GM13977 (cell line): ENCODE measurements at places on chromosomes 12 and 14.

DNA sequence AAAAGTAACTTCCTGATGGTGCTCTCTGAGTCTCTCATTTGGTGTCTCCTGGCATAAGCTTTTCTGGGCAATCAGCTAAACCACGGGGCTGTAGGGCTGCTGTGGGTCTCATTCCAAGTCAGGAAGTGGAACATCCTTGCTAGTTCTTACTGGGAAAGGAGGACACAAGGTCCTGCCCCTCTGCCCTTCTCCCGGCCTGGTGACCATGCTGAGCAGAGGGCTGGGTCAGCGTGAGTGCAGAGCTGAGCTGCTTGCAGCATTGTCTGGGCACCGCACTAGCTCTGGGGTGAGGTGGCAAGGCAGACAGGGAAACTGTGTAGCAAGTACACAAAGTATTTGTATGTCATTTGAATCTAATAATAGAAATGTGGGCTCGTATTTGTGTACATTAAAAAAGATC is 45.0 kb upstream of the ASPG start:
- DNase-seq, result no peak

DNA sequence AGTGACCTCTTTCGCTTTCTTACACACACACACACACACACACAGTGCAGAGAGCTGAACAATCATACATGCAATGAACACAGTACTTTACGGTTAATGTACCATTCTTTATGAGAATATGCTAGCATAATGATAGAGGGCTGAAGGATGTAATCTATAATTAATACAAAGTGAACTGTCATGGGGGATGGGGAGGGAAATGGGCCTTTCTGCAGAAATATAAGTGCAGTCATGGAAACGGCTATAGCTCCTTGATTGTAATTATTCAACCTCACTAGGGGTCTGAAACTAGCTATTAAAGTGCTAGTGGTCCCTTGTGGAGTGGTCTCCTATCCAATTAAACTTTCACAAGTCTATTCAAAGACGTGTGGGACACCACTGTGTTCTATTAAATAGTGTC is 443.2 kb upstream of the FOXG1 start:
- DNase-seq, result no peak

DNA sequence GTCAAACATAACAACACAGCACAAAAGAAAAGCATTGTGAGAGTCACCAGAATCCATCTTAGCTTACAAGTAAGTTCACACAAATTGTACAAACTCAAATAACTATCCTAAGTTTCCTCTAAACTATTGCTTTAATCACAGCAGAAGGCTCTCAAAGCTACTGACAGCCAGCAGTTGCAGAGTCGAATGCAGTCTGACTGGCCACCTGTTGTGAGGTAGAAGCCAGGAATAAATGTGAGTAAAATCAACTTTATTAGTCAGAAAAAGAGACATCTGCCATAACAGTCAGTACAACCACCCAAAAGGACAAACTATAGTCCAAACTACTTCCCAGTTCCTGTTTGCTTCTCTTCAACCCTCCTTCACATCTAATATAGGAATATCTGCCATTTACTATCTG is 231.7 kb upstream of the USP15 start:
- no peak for DNase-seq

DNA sequence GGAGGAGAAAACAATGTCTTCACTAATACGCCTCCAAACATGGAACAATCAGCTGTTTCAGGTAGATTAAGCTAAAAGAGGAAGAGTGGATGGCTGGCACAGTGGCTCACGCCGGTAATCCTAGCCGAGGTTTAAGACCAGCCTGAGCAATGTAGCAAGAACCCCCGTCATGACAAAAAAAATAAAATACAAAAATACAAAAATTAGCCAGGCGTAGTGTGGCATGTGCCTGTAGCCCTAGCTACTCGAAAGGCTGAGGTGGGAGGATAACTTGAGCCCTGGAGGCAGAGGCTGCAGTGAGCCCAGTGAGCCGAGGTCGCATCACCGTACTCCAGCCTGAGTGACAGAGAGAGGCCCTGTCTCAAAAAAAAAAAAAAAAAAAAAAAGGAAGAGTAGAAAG is 1.2 kb upstream of the MED13L start:
- no peak for DNase-seq

DNA sequence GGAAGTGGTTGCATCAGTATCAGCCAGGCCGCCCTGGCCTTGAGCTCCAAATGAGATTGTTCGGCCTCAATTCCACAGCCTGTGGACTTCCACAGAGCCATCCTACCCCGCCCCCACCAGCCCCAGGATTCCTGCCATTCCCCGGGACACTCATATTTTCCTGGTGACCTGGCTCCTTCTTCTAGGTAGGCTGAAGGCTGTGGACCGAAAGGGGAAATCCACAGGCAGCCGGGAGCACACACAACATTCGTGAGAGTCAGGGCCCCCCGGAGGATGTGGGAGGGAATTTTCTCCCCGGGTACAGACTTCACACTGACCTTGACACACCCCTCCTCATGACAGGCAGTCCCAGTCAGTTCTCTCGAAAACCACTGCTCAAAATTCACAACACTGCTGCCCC is 39.9 kb downstream of the RIN3 start:
- DNase-seq, result no peak

GRCh38 chr14:100469632-100470522 is 117.3 kb downstream of the BEGAIN start:
- DNase-seq, result no peak

GRCh38 chr12:83044736-83045135 is 358.0 kb downstream of the TMTC2 start:
- DNase-seq, result no peak

DNA sequence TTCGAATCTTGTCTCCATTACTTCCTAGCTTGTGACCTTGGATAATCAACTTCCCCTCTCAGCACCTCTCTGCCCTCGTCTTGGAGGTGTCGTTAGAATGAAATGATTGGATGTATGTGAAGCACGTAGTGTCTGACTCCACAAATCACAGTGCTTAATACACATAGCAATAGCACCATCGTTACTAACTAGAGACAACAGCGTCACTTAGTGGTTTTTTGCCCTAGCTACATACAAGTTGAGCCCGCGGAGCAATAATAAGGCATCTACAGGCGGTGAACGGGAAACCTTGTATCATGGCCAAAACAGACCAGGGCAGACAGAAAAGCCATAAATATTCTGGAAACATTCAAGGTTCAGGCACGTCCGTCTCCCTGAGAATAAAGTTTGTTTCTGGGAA is 154.9 kb downstream of the ASCL4 start:
- peak; percentile 33 for DNase-seq

- peak; percentile 45 for DNase-seq
Observed at GRCh38 chr12:89350630-89351488, 1.4 kb downstream of the DUSP6 start.

GRCh38 chr14:29927376-29928116 is at the start of gene PRKD1:
Gene PRKD1 (minus strand): TSS chr14:29927847.
- peak; percentile 55 for DNase-seq

DNA sequence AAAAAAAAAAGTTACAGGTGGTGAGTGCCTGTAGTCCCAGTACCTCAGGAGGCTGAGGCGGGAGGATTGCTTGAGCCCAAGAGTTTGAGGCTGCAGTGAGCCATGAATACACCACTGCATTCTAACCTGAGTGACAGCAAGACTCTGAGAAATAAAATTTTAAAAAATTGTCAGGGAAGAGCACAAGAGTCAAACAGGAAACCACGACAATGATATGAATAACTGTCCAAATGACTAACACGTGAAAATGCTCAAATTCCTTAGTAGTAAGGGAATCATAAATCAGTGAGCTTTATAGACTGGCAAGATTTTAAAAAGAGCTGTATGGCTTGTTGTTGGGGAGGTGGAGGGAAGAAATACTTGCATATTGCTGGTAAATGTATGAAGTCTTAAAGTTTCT is 12.9 kb upstream of the ASPG start:
- DNase-seq, result no peak

GRCh38 chr12:47186246-47186645 is 106.5 kb upstream of the AMIGO2 start:
- DNase-seq, result no peak

GRCh38 chr12:123942911-123943648 is 29.6 kb downstream of the CCDC92 start:
- DNase-seq, result no peak

DNA sequence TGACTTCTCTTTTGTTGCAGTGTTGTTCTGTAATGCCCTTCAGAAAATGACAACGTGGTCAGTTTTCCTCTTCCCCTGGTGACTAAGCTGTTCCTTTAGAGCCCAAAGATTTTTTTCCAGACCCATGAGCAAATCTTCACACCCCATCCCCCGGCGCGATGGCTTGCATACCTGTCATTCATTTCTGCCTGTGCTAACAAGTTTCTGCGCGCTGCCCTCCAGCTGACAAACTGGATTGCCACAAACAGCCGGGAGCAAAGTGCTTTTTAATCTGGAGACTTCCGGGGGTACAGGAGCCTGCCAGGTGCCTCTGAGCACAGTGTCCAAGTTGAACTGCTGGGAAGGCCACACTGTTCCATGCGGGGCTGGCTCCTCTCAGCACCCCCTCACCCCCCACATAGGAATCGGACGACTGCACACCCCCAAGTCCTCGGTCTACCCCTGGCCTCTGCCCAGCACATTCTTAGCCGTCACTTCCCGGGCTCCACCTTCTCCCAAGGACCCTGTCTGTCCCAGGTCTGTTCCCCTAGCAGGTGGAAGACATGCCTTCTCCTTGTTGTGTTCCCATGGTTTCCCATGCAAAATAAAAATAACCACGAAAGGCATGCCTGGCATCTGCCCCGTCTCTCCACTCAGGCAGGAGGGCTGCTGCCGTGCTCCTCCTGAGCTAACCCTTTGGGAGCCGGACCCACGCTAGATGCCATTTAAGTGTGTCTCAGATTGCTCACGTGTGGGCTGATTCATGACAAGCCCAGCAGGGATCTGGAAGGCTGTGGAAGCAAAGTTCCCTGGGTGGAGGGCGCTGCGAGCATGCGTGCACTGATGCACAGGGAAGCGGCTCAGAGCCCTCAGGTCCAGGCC is 14.1 kb downstream of the RILPL1 start:
- DNase-seq, result no peak

GRCh38 chr12:24679126-24679525 is 269.8 kb downstream of the BCAT1 start:
- no peak for DNase-seq

DNA sequence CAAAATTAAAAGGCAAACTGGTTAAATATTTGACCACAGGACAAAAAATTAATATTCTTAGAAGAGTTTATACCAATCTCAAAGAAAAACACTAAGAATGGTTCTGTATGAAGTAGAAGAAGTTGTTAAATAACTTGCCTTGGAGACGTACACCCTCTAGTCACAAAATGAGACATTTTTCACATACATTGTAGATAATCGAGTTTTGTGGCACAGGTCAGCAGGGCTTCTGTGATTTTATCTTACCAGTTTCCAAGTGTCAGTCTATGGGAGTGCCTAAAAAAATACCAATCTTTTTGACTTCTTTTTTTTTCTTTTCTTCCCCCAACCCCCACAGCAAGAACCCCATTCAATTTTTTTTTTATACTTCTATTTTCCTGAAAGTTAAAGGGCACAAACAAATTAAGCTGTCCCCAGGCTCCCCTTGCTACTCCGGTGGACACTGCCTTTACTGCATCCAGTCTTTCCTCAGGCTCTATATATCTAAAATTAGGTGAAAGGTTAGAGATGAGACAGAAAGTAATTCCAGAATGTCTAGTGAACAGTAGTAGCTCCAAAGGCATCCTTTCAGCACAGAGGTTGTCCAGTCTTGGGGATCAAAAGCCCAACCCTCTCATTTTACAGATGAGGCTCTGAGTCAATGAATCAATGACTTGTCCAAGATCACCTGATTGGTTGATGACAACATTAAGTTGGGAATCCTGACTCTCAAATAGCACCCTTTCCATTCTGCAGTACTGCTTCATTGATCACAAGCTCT is 6.2 kb downstream of the LIMA1 start:
- no peak for DNase-seq

GRCh38 chr12:32512379-32512778 is 113.0 kb downstream of the FGD4 start:
- DNase-seq, result no peak

- no peak for DNase-seq
Observed at GRCh38 chr14:33287189-33287588, 348.5 kb downstream of the NPAS3 start.

GRCh38 chr14:95315579-95315978 is 4.1 kb downstream of the CLMN start:
- DNase-seq, result no peak

DNA sequence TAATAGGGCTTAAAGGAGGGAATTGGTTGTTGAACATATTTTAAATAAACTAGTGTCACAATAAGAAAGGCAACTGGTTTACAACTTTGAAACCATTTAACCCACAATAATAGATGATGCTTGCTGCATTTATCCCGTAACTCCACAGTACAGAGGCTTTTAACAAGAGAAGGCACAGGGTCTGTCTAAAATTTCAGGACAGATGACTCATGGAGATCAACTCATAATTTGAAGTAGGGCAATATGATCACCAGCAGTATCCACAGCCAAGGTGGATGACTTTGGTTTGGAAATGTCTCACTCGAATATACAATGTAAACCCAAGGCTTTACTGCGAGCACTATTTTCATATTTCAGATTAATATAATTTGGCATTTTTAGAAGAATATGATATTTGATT is 340.2 kb downstream of the LRIG3 start:
- DNase-seq, result no peak

GRCh38 chr12:104737791-104738301 is 220.2 kb downstream of the SLC41A2 start:
- DNase-seq, result no peak

DNA sequence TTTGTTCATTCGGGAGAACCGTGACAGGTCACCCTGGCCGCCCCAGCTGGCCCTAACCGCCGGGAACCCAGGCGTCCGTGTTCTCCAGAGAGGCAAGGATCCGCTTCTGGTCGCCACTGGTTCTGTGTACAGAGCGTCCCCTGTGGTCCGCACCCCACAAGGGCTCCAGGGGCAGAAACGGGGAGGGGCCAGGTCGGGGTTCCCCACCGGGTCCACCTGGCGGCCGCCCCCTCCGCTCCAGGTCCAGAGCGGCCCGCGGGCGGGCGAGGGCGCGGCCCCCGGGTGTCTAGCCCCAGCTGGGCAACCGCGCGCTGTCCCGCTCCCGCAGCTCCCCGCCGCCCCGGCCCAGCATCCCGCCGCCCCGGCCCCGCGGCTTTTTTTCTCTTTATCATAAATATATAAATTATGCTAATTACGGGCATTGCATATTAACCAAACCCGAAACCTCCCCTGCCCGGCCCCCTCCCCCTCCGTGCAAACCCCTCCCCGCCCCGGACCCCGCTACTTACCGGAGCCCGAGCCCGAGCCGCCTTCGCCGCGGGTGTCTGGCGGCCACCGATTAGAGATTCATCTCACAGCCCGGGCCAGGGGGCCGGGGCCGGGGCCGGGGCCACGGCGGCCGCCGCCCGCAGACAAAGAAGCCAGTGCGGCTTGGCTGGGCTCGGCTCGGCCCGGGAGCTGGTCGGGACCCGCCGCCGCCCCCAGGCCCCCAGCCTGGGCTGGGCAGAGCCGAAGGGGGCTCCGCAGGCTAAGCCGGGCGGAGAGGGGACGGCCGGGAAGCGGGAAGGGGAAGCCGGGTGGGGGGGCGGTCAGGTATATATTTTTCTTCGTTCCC is 512 bp downstream of the POU6F1 start:
- DNase-seq, result peak; percentile 87
